Small intestine (tissue), 16 donors: ENCODE measurements at places on chromosomes 4 and X.

DNA sequence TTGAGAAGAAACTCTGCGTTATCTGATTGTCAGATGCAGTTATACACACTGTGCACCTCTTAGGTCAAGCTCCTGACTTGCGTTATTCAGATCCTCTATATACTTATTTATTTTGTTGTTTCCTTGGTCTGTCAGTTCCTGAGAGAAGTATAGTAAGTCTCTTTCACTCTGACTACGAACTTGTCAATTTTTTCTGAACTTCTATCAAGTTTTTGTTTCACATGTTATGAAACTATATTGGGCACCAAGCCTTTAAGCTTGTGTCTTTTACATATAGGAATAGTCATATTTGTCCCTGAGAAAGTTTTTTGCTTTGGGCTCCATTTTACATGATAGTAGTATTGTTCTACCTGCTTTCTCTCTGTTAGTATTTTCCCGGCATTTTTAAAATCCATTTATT, 31.7 kb downstream of the ZNF275 start:
- DNase-seq, result no peak

DNA sequence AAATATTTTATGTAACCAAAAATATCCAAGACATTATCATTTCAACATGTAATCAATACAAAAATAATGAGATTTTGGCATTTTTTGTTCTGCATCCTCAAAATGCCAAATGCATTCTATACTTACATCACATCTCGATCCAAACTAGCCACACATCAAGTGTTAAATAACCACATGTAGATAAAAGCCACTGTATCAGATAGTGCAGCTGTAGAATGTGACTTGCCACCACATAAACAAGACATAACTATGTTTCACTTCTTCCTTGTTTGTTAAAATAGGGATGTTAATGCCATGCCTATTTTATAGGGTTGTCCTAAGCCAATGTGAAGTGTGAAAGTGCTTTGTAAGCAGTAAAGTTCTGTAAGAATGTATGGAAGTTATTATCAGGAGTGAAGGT, 20.9 kb downstream of the INTS6L start:
- DNase-seq, result no peak

- DNase-seq, result no peak
Measured at GRCh38 chr4:73251384-73251783, 7.2 kb downstream of the ANKRD17 start.

GRCh38 chr4:108586778-108587177, 33.6 kb upstream of the RPL34 start:
- DNase-seq, result no peak

GRCh38 chr4:156888762-156889161, 82.8 kb downstream of the PDGFC start:
- no peak for DNase-seq

GRCh38 chr4:182513587-182514291, 270.5 kb downstream of the TENM3 start:
- no peak for DNase-seq

DNA sequence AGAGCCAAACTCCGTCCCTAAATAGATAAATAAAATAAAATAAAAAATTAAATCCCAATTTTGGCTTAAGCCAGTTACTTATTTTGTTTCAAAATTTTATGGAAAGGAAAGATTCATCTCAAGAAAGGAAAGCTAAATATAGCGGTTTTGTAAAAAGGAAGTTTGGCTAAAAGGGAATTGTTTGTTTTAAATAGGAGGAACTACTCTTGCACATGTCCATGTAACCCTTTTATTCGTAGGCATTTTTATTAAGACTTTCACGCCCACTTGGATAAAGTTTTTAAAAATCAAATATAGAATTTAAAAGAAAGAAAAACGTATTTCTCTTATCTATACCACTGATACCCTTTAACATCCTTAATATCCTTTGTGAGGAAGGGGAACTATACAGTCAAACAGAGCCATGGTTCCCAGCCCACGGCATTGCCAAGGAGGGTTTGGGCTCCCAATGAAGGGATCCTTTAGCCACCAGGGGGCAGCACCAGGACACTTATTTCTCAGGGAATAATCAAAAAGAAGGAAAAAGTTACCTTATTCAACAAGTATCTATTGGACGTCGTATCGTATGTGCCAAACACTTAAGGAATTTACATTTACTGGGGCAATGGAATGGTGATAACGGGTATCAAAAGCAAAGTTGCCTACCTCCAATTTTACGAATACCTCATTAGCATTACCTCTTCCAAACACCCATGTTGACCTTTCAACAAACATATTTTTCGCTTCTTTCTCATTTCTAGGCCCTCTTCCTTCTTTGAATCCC, 27.7 kb downstream of the CDKN2AIP start:
- DNase-seq, result peak; percentile 77

GRCh38 chrX:118254611-118255010, 91.3 kb upstream of the WDR44 start:
- peak; percentile 35 for DNase-seq

GRCh38 chr4:181661923-181662322, 581.3 kb upstream of the TENM3 start:
- DNase-seq, result no peak

- DNase-seq, result no peak
Measured at GRCh38 chr4:129751646-129752045, 655.7 kb downstream of the C4orf33 start.

- no peak for DNase-seq
Measured at GRCh38 chr4:7242766-7243165, 50.4 kb downstream of the SORCS2 start.

DNA sequence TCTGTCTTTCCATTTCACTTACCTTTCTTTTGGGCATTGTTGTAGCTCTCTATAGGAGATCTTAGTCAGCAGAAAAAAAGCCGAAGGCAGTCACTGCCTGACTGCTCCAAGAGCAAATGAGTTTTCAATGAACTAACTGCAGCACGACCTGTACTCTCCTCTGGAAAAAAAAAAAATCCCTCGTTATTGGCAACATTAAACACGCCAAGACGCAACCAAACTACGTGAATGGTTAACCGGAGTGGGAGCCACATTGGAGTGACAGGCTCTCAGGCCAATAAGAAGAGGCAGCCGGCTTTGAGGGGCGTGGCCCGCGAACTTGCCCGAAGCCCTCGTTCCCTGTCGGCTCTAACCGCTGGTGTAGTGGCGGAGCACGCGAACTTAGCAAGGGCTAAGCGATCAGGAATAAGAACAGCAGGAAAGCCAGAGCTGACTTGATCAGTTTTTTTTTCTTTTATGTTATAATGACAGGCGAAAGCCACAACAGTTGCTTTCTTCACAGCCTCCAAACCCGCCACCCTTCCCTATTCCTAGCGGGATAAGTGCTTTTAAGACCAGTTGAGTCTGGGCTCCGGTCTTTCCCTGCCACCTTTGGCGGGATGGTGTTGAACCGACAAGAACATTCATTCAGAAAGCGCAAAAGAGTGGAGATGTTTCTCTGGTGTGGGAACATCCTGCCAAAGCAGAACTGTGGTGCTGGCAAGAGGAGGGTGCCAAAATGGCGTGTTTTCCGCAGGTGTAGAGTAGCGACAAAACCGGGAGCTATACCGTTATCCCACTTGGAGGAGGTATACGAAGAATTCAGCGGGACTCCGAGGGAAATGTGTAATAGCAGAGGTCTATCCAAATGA, 80.0 kb downstream of the HMGN5 start:
- peak; percentile 92 for DNase-seq

DNA sequence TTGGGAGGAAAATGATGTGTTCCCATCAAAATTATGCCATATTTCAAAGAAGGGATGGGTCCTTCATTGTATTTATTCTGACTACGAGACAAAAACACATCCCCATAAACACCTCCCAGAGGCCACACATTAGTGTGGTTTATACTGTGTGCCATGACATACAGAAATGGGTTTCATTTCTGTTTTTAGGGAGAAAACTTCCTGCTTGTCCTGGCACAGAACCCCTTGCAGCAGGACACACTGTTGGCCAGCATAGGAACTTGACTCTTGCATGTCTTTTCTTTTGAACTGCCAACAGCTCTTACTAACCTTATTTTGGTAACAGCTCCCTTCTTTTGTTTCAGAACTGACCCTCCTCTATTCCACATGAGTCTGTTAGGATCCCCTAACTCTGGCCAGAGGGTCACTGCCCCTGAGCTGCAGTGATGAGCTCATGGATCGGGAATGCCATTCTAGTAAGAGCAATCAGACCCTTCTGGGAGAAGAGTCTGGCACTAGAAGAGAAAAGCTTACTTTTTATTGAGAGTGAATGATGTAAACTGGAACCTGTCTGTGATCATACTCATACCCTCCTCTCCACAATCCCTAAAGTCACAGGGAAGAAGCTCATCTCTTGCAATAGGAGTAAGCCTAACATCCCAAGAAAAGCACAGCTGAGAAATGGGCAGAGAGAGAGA, 86.4 kb downstream of the SMIM20 start:
- no peak for DNase-seq

DNA sequence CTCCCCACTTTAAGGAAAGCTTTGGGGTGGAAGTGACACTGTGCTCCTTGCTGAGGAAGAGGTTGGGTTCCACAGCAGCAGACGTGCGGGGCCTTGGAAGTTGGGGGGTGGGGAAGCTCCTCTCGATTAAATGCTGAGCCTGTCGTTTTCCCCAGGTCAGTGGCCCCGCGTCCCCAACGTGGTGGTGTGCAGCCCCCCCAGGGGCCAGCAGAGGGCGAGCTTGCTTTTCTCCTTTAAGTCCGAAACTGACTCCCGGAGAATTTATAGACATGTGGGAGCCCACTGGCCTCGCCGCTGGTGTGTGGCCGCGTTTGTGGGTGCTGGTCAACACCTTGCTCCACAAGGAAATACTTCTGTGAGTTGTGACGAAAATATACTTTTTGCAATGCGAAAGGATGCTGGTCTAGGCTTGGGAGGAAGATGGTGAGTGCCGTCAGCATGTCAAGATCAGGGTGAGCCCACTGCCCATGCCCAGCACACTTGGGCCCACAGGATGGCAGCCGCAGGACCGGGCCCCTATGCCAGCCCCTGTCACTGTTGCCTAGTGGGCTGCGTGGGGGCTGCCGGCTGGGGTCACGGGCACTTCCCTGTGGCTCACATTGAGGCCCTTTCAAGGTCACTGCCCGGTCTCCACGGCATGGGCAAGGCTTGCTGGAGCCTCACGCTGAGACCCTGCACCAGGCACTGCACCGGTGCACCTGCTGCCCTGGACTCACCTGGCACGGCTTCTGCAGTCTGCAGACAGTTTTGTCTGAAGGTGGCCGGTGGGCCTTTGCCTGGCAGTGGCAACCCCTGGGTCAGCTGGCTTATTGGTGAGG, 9.4 kb downstream of the UVSSA start:
- DNase-seq, result peak; percentile 32

- DNase-seq, result no peak
Measured at GRCh38 chr4:113316879-113317278, 267.4 kb downstream of the ANK2 start.

DNA sequence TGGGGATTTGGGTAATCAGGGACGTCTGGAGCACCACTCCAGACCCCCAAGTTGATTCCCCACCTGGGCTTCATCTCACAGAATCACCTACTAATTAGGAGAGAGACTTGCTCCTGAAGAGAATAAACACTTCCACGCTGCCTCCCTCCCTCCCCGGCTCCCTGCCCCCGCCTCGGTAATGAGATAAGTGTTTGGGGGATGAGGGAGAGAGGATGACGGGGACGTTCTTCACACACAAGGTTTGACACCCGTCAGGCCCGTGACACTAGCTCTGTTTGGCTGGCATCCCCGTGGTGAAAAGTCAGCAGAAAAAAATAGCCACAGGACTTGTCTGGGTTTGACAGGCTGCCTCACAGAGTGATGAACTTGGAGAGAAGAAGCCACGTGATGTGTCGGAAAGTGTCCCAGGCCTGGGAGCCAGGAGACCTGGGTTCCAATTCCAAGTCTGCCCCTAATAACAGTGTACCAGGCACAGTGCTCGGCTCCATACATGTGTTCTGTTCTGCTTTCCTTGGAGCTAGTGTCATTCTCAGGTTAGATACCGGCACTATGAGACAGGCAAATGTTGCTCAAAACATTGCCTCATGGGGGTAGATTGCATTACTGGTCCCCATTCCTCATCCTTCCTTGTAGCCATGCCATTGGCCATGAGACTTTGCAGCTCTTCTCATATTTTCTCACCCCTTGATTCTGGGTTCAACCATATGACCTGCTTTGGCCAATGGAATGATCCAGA, 578.0 kb downstream of the BCOR start:
- DNase-seq, result no peak

DNA sequence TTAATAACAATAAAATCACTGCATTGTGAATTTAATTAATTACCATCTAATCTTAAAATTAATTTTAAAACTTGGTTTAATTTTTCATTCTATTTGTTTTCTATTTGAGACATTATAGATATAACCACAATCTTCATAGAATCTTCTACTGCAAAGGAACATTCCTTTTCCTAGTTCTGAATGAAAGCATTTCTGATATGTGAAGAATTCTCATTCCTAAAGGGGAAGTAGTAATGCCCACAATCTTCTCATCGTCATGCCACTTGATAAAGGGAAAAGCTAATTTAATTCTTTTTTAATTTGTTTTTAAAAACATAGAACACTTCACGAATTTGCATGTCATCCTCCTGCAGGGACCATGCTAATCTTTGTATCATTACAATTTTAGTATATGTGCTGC, 23.7 kb downstream of the MGARP start:
- no peak for DNase-seq

DNA sequence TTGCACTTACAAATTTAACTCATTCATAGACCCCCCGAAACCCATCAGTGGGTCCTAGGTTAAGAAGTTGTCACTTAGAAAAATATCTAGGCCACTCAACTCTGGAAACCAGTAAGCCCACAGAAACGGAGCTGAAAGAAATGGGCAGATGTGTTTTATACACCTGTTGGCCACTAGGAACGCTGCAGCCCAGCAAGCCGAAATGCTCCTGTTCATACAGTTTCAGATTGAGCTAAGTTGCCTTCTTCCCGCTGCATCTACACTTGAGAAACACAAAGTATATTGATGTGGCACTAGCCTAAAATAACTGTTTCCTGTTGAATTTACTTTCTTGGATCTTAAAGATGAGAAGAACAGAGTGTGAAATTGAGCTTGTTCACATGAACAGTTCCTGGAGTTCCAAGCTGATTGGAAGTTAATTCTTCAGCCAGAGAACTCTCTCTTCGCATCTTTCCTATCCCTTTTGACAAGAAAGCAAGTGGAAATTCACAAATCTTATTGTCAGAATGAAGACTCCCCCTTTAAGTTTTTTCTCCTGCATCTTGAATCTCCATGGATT, 174.1 kb downstream of the RBMX2 start:
- DNase-seq, result peak; percentile 5

DNA sequence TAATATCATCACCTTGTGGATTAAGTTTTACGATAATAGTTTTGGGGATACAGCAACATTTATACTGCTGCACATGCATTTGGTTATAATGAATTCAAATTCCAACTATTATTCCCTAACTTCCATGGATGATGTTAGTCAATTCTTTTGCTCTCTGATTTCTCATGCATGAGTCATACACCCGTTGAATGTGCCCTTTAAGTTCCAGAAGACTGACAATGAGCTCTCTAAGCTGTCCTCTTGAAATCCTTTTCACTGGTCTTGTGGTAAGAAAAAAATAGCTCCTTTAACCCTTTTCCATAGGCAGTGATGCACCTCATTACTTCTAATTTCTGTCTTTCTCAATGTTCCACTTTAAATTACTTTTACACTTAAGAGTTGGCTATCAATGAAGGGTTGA, 1095.2 kb upstream of the POU3F4 start:
- DNase-seq, result no peak
